ENCODE measurements at places on chromosomes 2 and 18. TPM values are rescaled to one million over a fixed set of nuclear protein-coding genes. Genes with fewer than 3 reads are reported as not detected.

DNA sequence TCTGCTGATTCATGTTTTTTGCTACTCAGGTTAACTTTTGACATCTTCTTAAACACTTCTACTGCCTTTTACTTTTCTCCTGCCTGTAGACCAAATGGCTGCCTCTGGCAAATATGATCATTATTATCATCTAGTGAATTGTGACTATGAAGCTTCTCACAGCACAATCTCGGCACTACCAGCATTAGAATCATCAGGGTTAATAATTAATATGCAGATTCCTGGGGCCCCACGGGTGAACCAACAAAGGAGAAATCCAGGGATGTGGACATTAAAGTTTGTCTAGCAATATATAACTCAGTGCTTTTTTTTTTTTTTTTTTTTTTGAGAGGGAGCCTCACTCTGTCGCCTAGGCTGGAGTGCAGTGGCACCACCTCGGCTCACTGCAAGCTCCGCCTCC is 136.1 kb downstream of the SPOPL start:
- peaks cover 14% of the 10 kb centered on the region for H3K27me3 ChIP-seq
- H3K4me1 ChIP-seq, result no peaks in the 10 kb centered on the region
- no peak overlapping the region for H3K27ac ChIP-seq
- no peak overlapping the region for H3K4me3 ChIP-seq
- no peak for DNase-seq
- H3K36me3 ChIP-seq, result no peaks in the 10 kb centered on the region

DNA sequence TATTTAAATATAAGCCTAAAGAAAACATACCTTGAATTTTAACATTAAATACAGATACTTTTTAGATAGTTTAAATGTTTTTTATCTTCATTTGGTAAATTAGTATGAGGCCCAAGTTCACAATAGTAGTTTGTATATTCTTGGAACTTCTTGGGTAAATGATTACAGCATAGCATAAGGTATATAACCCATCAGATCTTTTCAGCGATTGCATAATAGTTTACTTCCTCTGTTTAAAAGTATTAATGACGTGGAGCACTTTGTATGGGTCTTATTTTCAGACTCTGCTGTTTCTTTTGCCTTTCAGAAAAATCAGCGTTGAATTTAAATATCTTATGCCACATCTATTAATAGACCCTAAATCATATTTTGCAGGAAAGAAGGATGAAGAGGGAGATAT is 60.2 kb downstream of the CHRNA1 start:
- no peaks in the 10 kb centered on the region for H3K27me3 ChIP-seq
- no peak overlapping the region for H3K27ac ChIP-seq
- H3K4me1 ChIP-seq, result no peaks in the 10 kb centered on the region

DNA sequence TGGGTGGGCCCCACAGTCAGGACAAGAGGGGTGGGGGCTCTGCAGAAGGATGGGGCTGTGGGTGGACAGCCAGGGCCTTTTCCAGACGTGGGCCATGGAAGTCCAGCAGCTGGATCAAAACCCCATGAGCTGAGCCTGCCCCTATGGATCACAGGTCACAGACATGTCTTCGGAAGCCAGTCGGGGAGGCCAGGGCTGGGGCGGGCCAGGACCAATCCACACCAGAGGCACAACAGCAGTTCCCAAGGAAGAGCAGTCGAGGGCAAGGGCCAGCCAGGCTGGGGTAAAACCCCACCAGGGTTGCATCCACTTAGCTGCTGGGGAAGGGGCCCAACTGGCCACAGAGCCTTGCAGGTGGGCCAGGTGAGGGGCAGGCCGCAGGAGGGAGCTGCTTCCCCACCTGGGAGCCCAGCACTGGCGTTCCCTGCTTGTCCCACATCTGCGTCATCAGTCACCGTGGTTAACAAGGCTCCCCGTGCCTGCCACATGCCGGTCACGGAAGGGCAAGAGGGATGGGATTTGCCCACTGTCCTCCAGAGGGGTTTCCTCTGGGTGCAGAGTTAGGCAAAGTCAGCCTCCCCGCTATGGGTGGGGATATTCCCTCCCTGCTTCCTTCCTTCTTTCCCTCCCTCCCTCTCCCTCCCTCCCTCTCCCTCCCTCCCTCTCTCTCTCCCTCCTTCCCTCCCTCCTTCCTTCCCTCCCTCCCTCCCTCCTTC is 46.4 kb upstream of the ODC1 start:
- H3K4me1 ChIP-seq, result peaks cover 12% of the 10 kb centered on the region
- DNase-seq, result no peak
- H3K4me3 ChIP-seq, result no peak overlapping the region

- DNase-seq, result no peak
- H3K27ac ChIP-seq, result no peak overlapping the region
- no peaks in the 10 kb centered on the region for H3K27me3 ChIP-seq
These were observed 73.1 kb downstream of the TSHZ1 start for GRCh38 chr18:75283731-75284130.

DNA sequence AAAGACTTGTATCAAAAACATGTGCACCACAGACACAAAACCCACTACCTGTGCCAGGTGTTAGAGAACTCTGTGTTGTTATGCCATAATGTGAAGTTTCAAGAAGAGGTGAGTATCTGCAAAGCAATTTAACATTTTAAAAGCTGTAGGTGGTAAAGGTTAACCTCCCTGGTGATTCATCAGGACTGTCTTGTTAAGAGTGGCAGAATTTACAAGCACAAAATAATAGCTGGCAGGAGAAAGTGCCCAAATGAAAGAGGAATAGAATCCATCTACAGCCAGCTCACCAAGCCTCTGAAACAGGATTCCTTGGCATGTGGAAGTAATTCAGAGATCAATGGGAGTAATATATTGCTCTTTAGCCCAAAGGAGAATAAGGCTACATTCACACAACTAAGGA is 230.7 kb downstream of the AFF3 start:
- H3K4me3 ChIP-seq, result no peak overlapping the region
- no peaks in the 10 kb centered on the region for H3K27me3 ChIP-seq
- H3K27ac ChIP-seq, result no peak overlapping the region
- DNase-seq, result no peak
- H3K4me1 ChIP-seq, result no peaks in the 10 kb centered on the region
- H3K36me3 ChIP-seq, result no peaks in the 10 kb centered on the region

DNA sequence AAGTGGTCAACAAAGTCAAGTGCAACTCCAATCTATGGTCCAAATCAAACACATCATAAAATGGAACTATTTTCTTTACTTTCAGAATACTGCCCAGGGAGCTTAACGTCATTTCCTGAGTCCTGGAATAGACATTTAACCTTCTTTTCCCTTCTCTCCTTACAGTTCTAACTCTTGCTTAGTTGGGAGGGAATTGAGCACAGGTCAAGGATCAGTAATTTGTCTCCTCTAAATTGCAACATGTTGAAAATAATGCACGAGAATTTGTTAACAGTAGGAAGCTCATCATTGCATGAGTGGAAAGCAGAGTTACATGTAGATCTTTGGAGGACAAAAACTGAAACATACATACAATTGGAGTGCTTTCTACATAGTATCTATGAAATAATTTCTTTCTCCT is 87.7 kb downstream of the MEP1B start:
- H3K27ac ChIP-seq, result no peak overlapping the region
- H3K27me3 ChIP-seq, result peaks cover 22% of the 10 kb centered on the region
- no peaks in the 10 kb centered on the region for H3K36me3 ChIP-seq
- no peaks in the 10 kb centered on the region for H3K4me1 ChIP-seq
- no peak for DNase-seq

DNA sequence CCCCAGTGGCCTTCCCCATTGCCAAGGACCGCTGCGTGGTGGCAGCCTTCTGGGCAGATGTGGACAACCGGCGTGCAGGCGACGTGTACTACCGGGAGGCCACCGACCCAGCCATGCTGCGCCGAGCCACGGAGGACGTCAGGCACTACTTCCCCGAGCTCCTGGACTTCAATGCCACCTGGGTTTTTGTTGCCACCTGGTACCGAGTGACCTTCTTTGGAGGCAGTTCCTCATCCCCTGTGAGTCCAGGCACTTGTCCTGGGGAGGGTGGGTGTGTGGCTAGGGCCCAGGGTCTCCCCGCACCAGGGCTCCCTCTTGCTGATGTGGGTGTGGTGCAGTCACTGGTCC is 31.9 kb downstream of the SNED1 start:
- DNase-seq, result no peak
- H3K27me3 ChIP-seq, result no peaks in the 10 kb centered on the region
- H3K4me3 ChIP-seq, result no peak overlapping the region
- H3K27ac ChIP-seq, result no peak overlapping the region

DNA sequence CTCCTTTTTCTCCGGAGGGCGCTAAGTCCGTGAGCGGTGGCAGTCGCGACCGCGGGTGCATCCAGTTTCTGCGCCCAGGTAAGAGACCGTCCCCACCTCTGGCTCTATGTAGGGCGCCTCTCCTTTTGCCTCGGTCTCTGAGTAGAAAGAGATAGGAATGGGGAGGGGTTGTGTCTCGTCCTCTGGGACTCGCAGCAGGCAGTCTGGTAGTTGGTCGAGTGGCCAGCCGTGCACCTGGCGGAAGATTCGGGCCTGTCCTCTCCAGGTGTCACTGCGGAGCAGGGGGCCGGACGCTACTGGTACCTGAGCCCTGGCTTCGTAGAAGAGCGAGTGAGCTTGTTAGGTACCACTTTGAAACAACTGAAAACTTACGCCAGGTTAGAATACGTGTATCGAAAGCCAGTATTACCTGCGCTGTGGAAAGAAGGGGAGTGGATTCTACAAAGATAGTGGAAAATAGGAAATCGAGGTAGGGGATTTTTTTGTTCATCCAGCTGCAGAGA is 403 bp downstream of the MAP2 start:
- peaks cover 37% of the 10 kb centered on the region for H3K27me3 ChIP-seq
- H3K36me3 ChIP-seq, result no peaks in the 10 kb centered on the region
- peak overlapping the region; percentile 73 for H3K4me3 ChIP-seq
- no peak for DNase-seq

DNA sequence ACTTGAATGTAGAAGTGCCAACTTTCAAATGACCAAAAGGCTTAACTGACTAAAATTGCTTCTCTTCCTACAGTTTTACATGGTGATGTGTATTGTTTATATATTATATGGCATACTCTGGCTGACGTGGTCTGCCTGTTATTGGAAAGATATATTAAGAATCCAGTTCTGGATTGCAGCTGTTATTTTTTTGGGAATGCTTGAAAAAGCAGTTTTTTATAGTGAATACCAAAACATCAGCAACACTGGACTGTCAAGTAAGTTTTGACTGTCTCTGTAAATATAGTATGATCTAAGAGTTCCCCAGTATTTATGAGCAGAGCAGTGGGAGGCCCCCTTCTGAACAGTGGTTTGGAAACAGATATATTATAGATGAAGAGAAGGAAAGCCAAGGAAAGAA is 26.2 kb downstream of the TMEM87B start:
- no peaks in the 10 kb centered on the region for H3K27me3 ChIP-seq
- no peak overlapping the region for H3K4me3 ChIP-seq
- no peak overlapping the region for H3K27ac ChIP-seq
- DNase-seq, result no peak

- H3K4me1 ChIP-seq, result peaks cover 5% of the 10 kb centered on the region
- H3K36me3 ChIP-seq, result peaks cover 21% of the 10 kb centered on the region
- DNase-seq, result no peak
- no peak overlapping the region for H3K27ac ChIP-seq
These were observed 212.8 kb downstream of the STK39 start for GRCh38 chr2:168034616-168035015.

GRCh38 chr2:57878171-57878865 is 168.3 kb upstream of the VRK2 start:
- no peaks in the 10 kb centered on the region for H3K4me1 ChIP-seq
- H3K27ac ChIP-seq, result no peak overlapping the region
- H3K36me3 ChIP-seq, result no peaks in the 10 kb centered on the region
- no peaks in the 10 kb centered on the region for H3K27me3 ChIP-seq
- no peak for DNase-seq

DNA sequence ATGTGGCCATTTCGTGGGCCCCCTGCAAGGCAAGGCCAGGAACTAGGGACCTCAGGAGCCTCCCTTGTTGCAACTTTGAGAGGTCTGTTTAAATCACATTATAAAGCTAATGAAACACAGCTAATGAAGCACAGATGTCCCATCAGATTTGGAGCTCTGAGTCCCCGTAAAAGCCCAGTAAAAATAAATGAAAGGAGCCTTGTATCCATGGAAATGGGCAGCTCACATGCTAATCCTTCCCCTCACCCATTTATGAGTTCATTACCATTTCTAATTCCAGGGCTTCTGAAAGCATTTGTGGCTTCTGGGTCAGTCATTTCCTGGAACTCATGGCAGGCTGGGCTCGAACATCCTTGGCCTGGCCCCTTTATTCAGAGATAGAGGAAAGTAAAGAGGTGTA is 274.8 kb downstream of the SS18 start:
- no peak overlapping the region for H3K27ac ChIP-seq
- H3K4me3 ChIP-seq, result no peak overlapping the region
- peaks cover 9% of the 10 kb centered on the region for H3K4me1 ChIP-seq
- DNase-seq, result no peak
- H3K27me3 ChIP-seq, result peaks cover 5% of the 10 kb centered on the region

- no peak for DNase-seq
- H3K27ac ChIP-seq, result no peak overlapping the region
- H3K4me3 ChIP-seq, result no peak overlapping the region
- H3K4me1 ChIP-seq, result no peaks in the 10 kb centered on the region
- H3K36me3 ChIP-seq, result no peaks in the 10 kb centered on the region
These were observed 406.2 kb downstream of the SUCLG1 start for GRCh38 chr2:84052913-84053312.

DNA sequence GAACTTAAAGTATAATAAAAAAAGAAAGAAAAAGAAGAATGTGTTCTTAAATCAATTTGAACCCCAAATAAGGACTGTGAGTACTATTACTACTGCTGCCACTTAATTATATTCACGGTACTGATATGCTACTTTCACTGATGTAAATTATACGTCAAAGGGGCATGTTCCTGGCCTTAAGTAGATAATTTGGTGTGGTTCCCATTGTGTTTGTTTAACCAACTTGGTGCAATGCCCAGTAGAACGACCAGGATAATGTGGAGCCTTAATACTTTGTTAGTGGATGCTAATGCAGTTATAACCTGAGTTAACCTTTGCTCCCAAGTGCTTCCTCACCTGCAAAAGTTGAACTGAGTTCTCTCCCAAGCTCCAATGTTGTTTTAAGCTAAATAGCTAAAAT is 142.0 kb downstream of the NR4A2 start:
- H3K27me3 ChIP-seq, result no peaks in the 10 kb centered on the region
- no peak overlapping the region for H3K27ac ChIP-seq
- no peaks in the 10 kb centered on the region for H3K4me1 ChIP-seq
- DNase-seq, result no peak

- H3K36me3 ChIP-seq, result peaks cover 56% of the 10 kb centered on the region
- no peak overlapping the region for H3K4me3 ChIP-seq
- H3K27ac ChIP-seq, result no peak overlapping the region
These were observed 41.7 kb downstream of the POLR1A start for GRCh38 chr2:86064006-86064405.

GRCh38 chr2:16161768-16162490 is 221.6 kb downstream of the MYCN start:
- no peak overlapping the region for H3K27ac ChIP-seq
- H3K4me1 ChIP-seq, result no peaks in the 10 kb centered on the region

TACR1 gene
- not detected for total RNA-seq

WDR43 gene
- total RNA-seq, result 78.7 TPM

STON1 gene
- 0.57 TPM for total RNA-seq

TUBA4B gene
- not detected for total RNA-seq

LBX2 gene
- not detected for total RNA-seq

ALPI gene
- total RNA-seq, result not detected

PUS10 gene
- total RNA-seq, result 6.0 TPM

TUBA3E gene
- not detected for total RNA-seq

MPV17 gene
- total RNA-seq, result 80.2 TPM

SNED1 gene
- total RNA-seq, result 0.35 TPM

FOXI3 gene
- total RNA-seq, result not detected

KCNG3 gene
- total RNA-seq, result 0.30 TPM

TXNDC2 gene
- total RNA-seq, result not detected

ENOSF1 gene
- total RNA-seq, result 66.1 TPM

GCG gene
- total RNA-seq, result not detected

Measured in activated naive CD4-positive, alpha-beta T cell treated with anti-CD3 and anti-CD28 coated beads for 36 hours (primary cell).